ENCODE measurements at places on chromosomes 5 and 9. TPM values are rescaled to one million over a fixed set of nuclear protein-coding genes. Genes with fewer than 3 reads are reported as not detected.

GRCh38 chr5:174521449-174521848, 202.9 kb upstream of the MSX2 start:
- H3K36me3 ChIP-seq: no peaks in the 10 kb centered on the region
- H3K4me1 ChIP-seq: no peaks in the 10 kb centered on the region
- peaks cover 7% of the 10 kb centered on the region for H3K27me3 ChIP-seq
- no peak for DNase-seq
- no peak overlapping the region for H3K4me3 ChIP-seq
- H3K27ac ChIP-seq: no peak overlapping the region

GRCh38 chr9:135745189-135745588, 43.2 kb downstream of the KCNT1 start:
- H3K4me1 ChIP-seq: no peaks in the 10 kb centered on the region
- no peak overlapping the region for H3K4me3 ChIP-seq
- H3K27me3 ChIP-seq: no peaks in the 10 kb centered on the region
- H3K36me3 ChIP-seq: no peaks in the 10 kb centered on the region
- H3K27ac ChIP-seq: no peak overlapping the region
- DNase-seq: no peak

GRCh38 chr9:15834541-15834940, 281.7 kb downstream of the CCDC171 start:
- H3K4me3 ChIP-seq: no peak overlapping the region
- no peak overlapping the region for H3K27ac ChIP-seq
- no peak for DNase-seq
- H3K27me3 ChIP-seq: no peaks in the 10 kb centered on the region
- no peaks in the 10 kb centered on the region for H3K36me3 ChIP-seq

NAIP gene
- 1.1 TPM for total RNA-seq

- no peak overlapping the region for H3K27ac ChIP-seq
- no peak for DNase-seq
- H3K4me3 ChIP-seq: no peak overlapping the region
- peaks cover 6% of the 10 kb centered on the region for H3K4me1 ChIP-seq
- H3K27me3 ChIP-seq: no peaks in the 10 kb centered on the region
Measured at GRCh38 chr5:172910828-172911627, 48.2 kb upstream of the RPL26L1 start.

PDZD2 gene
- 0.42 TPM for total RNA-seq

DNA sequence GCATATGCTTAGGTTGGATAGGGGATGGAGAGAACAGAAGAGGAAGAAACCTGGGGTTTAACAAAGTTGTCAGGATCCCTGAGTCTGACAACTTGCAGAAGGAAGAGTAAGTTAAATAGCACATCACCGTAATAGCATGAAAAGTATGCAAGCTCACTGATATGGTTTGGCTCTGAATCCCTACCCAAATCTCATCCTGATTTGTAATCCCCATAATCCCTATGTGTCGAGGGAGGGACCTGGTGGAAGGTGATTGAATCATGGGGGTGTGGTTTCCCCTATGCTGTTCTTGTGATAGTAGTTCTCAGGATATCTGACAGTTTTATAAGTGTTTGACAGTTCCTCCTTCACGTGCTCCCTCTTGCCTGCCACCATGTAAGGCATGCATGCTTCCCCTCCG, 193.3 kb downstream of the PSAT1 start:
- no peak overlapping the region for H3K27ac ChIP-seq
- peaks cover 2% of the 10 kb centered on the region for H3K27me3 ChIP-seq
- H3K4me1 ChIP-seq: no peaks in the 10 kb centered on the region
- DNase-seq: no peak
- no peaks in the 10 kb centered on the region for H3K36me3 ChIP-seq
- H3K4me3 ChIP-seq: no peak overlapping the region

CARD9 gene
- total RNA-seq: 1.8 TPM

DNA sequence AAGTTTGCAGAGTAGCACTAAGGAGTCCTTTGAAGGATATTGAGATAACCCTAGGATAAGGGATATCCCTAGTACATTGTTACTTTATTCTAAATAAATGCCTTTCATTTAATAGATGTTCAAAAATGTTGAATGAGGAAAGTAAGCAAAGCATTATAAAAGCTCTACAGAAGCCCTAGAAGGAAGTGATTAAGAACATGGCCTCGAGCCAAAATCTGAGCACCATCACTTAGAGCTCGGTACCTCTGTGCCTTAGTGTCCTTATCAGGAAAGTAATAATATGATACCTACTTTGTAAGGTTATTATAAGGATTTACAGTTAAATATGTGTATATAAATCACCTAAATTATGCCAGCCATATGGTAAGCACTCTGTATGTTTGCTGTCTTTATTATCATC, 242.6 kb downstream of the KIAA0825 start:
- H3K36me3 ChIP-seq: no peaks in the 10 kb centered on the region
- H3K27me3 ChIP-seq: no peaks in the 10 kb centered on the region
- H3K4me3 ChIP-seq: no peak overlapping the region
- H3K27ac ChIP-seq: no peak overlapping the region
- DNase-seq: no peak

DNA sequence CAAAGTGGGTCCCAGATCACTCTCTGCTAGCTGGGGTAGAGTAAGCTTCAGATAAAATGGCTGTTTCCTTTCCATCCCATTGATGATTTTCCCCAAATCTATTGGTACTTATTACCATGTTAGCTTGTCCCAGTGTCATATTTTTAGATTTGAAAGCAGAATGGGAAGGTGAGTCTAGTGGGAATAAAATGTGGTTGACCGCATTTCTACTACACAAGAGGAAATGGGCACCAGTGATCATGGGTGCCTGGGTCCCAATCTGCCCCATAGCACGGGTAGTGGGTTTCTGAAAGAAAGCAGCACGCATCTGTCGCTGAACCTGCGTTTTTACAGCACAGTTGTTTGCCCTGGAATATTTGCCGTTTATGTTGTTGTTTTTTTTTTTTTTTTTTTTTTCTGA, 20.1 kb downstream of the DAPK1 start:
- H3K4me3 ChIP-seq: no peak overlapping the region
- no peak for DNase-seq
- no peaks in the 10 kb centered on the region for H3K36me3 ChIP-seq
- peaks cover 14% of the 10 kb centered on the region for H3K27me3 ChIP-seq

DNA sequence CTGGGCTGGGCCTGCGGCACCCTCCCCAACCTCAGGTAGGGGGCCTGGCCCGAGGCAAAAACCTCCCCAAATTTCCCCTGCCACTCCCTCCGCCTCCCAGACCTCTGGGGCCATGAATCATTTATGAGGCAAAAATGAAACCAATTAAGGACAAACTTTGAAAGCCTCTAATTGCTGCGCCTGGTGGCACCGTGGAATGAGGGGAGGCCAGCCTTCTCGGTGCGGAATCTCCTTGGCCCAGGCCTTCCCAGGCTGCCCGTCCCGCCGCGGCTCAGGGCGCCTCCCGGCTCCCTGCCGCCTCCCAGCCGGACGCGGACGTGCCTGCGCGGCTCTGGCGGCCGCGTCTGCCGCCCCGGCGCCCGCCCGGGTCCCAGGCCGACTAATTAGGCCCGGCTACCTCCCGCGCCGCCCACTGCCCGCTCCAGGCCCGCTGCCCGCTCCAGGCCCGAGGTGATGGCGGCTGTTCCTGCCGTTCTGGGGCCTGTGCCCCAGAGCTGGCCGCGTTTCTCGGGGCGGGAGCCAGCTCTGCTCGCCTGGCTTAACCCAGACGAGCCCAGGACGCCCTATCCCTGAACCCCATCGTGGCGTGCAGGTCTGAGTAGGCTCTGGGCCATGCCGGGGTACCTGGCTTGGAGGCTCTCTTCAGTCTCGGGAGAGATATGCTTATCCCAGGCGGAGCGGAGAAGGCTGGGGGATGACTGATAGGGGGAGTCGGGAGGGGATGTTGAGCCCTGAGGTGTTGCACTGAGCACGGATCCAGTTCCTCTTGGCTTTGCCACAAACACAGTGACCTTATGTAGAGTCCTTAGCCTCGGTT, 20.1 kb downstream of the CXXC5 start:
- H3K36me3 ChIP-seq: no peaks in the 10 kb centered on the region
- H3K27me3 ChIP-seq: no peaks in the 10 kb centered on the region
- peak overlapping the region; percentile 48 for H3K27ac ChIP-seq
- peak; percentile 55 for DNase-seq
- peaks cover 46% of the 10 kb centered on the region for H3K4me1 ChIP-seq

IL3 gene
- total RNA-seq: 0.20 TPM

DNA sequence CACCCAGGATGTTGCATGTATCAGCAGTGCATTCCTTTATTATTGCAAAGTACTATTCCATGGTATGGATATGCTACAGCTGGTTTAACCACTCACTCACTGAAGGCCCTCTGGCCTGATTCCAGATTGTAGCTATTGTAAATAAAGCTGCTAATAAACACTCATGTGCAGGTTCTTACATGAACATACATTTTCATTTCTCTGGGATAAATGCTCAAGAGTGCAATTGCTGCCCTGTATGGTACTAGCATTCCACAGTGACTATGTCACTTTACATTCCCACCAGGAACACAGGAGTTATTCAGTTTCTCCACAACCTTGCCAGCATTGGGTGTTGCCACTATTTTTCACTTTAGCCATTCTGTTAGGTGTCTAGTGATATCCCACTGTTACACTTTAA, 267.6 kb downstream of the SPOCK1 start:
- no peaks in the 10 kb centered on the region for H3K36me3 ChIP-seq
- peaks cover 16% of the 10 kb centered on the region for H3K27me3 ChIP-seq
- no peaks in the 10 kb centered on the region for H3K4me1 ChIP-seq
- H3K4me3 ChIP-seq: no peak overlapping the region
- H3K27ac ChIP-seq: no peak overlapping the region

DNA sequence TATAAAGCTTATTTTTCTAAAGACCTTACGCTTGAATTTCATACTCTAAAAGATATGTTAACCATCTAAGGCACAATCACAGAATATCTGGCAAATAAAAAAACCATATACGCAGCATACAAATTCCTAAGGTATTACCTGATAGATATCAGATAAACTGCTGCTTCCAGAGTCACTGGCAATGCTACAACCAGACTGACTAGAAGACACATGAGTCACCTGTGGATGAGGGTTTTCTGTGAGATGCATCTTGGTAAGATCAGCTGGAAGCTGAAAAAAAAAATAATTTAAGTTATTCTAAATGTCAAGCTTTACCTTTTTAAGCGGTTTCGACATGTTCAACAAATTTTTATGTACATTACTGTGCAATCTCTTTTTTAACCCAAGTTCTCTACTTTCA, 113.8 kb downstream of the RAPGEF6 start:
- no peak overlapping the region for H3K27ac ChIP-seq
- no peak for DNase-seq
- no peak overlapping the region for H3K4me3 ChIP-seq
- H3K36me3 ChIP-seq: peaks cover 26% of the 10 kb centered on the region

GRCh38 chr5:95836544-95836943, 14.0 kb upstream of the GLRX start:
- no peak for DNase-seq
- peaks cover 52% of the 10 kb centered on the region for H3K4me1 ChIP-seq
- no peaks in the 10 kb centered on the region for H3K27me3 ChIP-seq
- H3K36me3 ChIP-seq: no peaks in the 10 kb centered on the region
- H3K4me3 ChIP-seq: peak overlapping the region; percentile 77

ROPN1L gene
- not detected for total RNA-seq
